ENCODE measurements at places on chromosomes 2 and 18.

GRCh38 chr18:78145096-78145495 is 834.5 kb upstream of the SALL3 start:
- no peak for DNase-seq

GRCh38 chr2:84276590-84277255 is 182.4 kb downstream of the SUCLG1 start:
- DNase-seq: no peak

DNA sequence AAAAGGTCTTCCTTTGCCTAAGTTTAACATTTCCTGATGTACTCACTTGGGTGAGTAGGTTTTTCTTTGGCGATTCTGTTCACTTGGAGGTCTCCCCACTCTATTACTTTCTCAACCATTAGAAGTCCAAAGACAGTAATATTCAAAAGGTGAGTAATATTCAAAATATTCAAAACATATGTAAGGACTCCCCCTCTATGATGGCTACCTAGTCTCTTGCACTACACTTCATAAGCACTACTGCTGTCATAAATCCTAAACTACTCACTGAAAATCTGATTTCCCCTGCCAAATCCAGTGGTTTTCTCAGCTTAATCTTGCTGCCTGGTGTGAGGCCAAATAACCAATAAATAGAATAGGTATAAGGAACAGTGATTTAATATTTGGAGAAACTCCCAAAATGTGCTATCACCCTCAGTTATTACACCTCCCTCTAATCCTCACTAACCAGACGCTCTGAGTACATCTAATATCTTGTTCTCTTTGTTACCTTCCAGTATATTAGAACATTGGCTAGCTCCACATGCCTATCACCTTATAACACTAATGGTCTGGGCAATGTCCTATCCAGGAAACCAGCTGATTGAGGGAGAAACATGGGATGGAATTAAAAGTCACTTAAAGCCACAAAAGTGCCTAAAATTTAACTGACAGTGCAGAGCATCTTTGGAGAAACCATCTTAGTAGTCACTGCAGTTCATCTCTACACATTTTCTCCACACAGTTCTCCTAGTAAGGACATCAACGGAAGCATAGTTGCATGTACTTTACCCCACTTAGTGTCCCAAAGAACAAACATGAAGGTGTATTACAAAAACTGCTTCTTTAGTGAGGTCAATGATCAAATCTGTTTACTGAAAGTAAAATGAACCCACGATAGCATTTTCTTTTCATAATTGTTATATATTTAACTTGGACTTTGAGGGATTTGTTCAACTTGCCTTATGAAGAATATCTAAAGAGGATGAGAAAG is 54.8 kb downstream of the MBD2 start:
- DNase-seq: no peak

- no peak for DNase-seq
These were observed 199.4 kb downstream of the ALPK2 start for GRCh38 chr18:58429442-58429841.

GRCh38 chr2:41694536-41695049 is 353.2 kb upstream of the PKDCC start:
- no peak for DNase-seq

DNA sequence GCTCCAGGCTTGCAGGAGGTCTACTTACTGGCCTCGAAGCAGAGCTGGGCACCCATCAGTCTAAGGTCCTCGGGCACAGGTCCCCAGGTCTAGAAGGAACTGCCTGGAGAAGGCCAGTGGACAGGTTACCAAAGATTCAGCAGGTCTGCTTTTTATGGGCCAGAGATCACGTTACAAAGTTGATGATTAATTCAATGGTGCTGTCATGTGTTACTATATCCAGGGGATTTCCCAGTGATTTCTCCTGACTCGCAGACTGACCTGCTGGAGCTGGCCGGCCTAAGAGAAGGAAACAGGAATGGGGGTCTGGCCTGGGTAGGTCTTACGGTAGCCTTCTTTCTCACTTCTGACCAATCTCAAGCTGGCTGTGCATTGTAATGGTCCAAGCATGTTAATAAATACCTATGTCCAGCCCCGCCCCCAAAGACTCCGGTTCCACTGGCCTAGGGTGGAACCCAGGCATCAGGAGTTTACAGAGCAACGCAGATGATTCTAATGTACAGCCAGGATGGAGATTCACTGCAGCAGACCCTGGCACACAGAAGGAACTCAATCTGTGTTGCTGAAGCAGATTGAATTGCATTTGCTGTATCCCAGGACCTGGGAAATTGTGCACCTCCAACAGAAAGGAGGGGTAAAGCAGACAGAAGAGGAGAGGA is at the start of gene NEURL3:
TSS of gene NEURL3 (minus strand) at position 127 of the 659 bp plus-strand sequence. CDS start at position 56, 71 bp downstream.
- DNase-seq: peak; percentile 75

DNA sequence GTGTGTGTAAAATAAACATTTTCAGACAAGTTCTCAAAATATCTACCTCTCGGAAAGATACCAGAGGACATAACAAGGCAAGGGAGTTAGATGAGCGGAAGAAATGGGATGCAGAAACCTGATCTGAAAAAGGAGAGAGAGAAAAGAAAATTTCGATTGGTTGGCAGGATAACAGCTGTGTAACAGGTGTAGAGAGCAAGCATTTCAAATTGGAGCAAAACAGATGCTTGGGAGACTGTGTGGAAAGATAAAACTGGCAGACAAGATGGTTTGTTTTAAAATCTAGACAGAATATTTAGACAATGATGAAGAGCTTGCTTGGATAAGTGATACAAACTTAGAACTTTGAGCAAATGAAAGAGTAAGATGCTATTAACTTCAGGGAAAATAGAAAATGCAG is 20.2 kb downstream of the CHST9 start:
- no peak for DNase-seq

- no peak for DNase-seq
These were observed 128.6 kb upstream of the ZSWIM2 start for GRCh38 chr2:186977433-186978045.

DNA sequence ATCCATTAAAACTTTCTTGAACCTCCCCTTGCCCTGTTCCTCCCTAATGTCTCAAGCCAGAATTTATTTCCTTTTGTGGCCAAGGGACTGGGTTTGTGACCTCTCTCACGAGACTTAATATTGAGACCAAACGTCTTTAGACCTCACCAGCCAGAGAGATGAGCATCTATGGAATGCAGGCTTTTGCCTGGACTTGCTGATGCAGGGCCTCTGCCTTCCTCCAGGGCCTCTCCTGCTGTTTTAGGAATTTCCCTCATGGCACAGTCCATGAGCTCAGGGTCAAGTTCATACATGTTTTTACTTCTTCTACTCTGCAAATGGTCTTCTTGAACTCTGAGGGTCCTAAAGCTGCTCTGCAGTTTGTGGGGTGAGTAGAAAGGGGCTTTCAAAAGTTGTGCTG is 22.3 kb downstream of the IL1B start:
- peak; percentile 34 for DNase-seq

DNA sequence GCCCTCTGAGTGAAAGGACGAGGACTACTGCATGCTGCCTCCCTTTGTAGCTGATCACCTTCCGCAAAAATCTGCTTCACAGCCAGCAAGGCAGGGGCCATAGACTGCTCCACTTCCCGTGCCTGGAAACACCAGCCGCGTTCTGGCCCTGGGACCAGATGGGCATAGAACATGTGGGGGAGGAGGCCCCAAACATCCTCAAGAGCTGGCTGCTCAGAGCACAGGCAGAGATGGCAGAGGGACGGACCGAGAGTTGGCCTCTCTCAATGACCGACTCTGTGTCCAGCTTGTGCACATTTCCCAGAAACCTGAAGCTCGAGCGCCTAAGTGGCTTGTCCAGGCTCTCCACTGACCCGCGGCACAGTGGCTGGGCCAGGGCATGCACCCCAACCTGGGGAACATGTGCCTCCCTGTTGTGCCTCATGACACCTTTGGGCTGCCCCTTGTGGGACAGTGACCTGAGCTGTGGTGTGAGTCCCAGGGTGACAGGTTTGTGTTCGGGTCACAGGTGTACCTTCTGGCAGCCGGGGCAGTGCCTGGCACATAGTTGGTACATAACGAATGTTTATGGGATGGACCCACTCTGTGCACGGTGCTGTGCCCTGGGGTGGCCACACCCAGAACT is 9.1 kb downstream of the KCNF1 start:
- no peak for DNase-seq

- no peak for DNase-seq
These were observed 555.0 kb downstream of the ZEB2 start for GRCh38 chr2:143964891-143965290.

- peak; percentile 87 for DNase-seq
These were observed 12.3 kb upstream of the AGXT start for GRCh38 chr2:240856151-240856980.

DNA sequence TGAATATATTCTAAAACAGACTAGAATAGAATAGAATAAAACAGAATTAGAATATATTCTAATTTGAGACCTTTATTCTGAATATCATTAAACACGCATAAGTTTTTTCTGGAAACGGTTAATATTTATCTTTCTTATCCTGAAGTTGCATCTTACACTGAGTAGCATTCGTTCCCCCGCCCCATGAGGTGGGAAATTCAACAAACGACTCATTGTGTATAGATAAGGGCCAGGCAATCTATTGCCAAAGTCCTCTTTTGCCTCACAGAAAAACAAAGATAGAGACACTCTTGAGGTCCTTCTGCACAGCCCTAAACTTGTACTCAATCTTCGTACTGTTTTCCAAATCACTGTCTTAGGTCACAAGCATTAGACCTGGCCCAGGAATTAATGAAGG is 98.1 kb downstream of the COL6A3 start:
- peak; percentile 69 for DNase-seq

DNA sequence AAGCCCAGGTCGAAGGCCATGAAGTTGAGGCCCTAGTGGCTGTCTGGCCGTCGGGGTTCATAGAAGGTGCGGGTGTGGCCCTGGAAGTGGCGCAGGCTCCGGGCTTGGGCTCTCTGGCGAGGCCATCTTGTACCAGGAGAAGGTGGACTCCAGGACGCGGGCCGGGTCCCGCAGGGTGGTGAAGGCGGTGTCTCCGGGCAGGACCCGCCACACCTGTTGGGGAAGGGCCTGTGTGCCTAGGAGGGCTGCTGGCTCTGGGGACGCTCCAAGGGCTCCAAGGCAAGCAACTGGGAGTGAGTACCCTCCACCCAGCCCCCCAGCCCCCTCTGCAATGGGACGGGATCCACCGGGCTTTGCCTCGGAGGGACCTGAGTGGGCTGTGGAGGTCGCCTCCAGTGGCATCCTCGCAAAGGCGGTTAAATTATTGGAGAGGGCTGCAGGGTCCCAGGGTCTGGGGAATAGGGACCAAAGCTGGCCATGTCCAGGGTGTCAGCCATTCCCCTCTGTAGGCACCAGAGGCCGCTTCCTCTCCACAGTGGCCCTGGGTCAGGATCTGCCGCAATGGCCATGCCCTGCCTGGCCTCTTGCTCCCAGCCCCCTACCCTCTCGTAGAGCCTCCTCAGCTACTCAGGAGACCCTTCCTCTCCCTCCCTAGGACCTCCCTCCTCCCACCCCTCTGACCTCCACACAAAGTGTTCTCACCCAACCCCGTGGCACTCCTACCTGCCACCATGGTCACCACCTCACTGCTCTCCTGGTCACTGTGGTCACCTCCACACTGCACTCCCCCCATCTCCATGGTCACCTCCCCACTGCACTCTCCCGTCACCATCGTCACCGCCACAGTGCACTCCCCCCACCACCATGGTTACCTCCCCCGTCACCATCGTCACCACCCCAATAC is 10.3 kb downstream of the AQP12A start:
- DNase-seq: no peak

DNA sequence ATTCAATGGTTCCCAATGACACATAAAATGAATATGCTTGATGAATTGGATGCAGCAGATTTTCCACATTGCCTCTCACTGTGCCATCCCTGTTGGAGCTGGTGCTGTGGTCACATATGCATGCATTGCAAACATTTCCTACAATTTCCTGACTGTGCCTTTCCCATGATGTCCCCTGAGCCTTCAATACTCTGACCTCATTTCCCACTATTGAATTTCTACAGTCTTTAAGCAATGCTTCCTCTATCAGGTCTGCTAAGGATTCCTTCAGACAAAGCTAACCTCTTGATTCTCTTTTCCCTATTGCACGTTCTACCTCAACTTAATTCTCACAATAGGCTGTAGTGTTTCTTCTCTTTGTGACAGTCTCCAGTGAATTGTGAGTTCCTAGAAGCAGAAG is 342.5 kb upstream of the CRIM1 start:
- DNase-seq: no peak

- DNase-seq: no peak
These were observed 233.3 kb downstream of the KLHL29 start for GRCh38 chr2:23618265-23618664.

DNA sequence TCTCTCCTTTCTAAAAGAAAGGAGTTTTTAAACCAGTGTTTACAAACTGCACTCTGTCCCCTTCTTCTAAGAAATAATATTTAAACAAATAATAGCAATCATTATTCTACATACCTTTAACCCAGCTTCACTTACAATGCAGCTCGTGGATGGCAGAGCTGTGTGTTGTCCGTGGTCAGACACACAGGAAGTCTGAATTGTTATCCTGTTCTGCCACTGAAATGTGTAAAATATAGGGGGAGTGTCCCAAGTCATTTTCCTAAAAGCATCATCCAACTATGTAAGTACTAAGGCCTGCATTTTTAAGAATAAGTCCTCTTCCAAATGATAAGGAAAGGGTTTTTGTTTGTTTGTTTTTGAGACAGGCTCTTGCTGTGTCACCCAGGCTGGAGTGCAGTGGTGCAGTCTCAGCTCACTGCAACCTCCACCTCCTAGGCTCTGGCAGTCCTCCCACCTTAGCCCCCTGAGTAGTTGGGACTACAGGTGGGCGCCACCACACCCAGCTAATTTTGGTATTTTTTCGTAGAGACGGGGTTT is 2.7 kb upstream of the PPP4R1 start:
- DNase-seq: no peak

GRCh38 chr2:57373530-57373929 is 673.1 kb upstream of the VRK2 start:
- DNase-seq: no peak

GRCh38 chr2:10252661-10253060 is 50.0 kb upstream of the HPCAL1 start:
- no peak for DNase-seq

DNA sequence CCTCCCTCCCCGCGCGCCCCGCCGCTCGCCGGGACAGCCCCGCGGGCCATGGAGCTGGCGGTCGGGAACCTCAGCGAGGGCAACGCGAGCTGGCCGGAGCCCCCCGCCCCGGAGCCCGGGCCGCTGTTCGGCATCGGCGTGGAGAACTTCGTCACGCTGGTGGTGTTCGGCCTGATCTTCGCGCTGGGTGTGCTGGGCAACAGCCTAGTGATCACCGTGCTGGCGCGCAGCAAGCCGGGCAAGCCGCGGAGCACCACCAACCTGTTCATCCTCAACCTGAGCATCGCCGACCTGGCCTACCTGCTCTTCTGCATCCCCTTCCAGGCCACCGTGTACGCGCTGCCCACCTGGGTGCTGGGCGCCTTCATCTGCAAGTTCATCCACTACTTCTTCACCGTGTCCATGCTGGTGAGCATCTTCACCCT is 865 bp downstream of the GALR1 start:
- DNase-seq: no peak

DNA sequence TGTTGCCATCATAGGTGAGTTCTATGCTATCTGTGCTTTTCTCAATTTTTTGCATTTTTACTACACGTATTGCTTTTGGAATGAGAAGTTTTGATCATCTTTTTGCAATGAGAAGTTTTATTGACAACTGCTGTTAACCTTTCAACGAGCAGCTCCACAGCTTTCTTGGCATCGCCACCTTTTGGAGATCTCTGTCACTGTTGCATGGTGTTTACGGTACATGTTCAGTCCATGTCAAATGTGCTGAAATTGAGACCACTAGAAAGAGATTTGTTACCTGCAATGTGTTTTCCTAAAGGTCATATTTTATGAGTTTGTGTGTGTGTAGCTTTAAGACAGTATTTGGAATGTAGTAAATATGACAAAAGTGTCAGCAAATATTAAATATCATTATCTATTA is 120.8 kb downstream of the OSBPL6 start:
- no peak for DNase-seq

GRCh38 chr2:2743164-2743571 is 412.1 kb upstream of the MYT1L start:
- no peak for DNase-seq
